NCI-H1436 (cell line): ENCODE measurements at places on chromosomes 13 and 19.

DNA sequence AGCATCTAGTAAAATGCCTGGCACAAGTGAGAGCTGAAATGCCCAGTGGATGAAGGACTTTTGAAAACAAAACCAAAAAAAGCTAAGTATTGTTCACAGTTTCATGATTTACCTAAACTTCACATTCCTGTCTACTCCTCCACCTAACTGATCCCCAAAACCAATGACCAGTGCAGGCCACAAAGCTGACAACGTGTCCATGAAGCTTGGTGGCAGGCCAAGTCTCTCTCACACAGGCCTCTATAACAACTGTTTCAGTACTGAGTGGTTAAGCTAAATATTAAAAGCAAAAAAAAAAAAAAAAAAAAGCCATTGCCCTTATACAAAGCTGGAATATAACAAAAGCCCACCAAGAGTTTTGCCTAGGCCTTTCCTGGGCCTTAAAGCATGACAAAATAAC lies 36.4 kb downstream of the STK24 start:
- DNase-seq, result no peak

DNA sequence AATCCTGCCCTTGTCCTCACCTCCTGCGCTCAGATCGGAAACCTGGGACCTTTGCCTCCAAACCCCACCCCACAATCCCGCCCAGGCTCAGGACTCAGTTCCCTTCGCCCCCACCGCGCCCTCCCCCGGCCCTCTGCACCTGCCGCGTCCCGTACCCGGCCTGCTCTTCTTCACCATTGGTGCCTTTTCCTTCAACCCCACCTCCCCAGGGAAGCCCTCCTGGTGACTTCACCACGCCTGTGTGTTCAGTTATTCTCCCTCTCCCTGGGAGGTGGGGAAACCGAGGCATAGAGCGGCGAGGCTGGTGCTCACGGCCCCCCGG lies 19.3 kb upstream of the TCF3 start:
- DNase-seq, result no peak

GRCh38 chr19:19151418-19151817 lies 13.1 kb upstream of the TMEM161A start:
- no peak for DNase-seq

DNA sequence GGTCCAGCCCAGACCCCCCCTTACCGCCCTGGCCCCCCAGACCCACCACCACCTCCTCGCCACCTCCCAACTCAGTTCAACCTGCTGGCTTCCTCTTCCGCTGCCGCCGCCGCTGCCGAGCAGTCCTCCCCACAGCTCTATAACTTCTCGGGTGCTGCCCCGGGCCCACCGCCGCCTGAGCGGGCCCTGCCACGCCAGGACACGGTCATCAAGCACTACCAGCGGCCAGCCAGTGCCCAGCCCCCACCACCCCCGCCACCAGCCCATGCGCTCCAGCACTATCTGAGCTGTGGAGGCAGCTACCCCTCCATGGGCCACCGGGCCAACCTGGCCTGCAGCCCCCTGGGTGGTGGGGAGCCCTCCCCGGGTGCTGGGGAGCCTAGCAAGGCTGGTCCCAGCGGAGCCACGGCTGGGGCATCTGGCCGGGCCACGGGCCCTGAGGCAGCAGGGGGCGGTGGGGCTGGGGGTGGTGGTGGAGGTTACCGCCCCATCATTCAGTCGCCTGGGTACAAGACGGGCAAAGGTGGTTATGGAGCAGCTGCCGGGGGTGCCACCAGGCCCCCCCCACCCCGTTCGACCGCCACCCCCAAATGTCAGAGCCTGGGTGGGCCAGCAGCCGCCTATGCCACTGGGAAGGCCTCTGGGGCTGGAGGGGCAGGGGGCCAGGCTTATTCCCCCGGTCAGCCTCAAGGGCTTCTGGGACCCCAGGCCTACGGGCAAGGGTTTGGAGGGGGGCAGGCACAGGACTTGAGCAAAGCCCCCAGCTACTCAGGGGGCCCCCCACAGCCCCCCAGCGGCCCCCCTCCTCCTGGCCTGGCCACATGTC lies 4.2 kb downstream of the PRR12 start:
- DNase-seq, result no peak

DNA sequence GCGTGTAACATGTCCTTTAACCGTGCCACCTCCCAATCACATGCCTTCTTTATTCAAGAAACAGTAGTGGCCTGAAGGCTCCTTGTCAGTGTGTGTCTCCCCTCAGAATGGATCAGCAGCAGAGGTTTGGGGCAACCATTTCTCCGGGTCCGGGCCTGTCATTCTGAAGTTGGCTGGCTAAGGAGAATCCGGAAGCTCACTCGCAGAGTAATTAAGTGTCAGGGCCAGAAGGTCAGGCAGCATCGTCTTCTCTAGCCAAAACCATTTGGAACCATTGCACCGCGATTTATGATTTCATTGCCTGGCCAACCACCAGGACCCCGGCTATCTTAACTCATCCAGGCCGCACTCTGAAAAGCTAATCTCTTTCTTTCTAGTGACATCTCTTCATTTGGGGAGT lies 550.8 kb downstream of the EFNB2 start:
- no peak for DNase-seq

- DNase-seq, result no peak
These were observed 14.9 kb downstream of the COMP start for GRCh38 chr19:18776288-18776594.
